NCI-H1092 treated with DMSO at 0.1 percent for 48 hours (cell line): ENCODE measurements at places on chromosomes 2 and 18.

GRCh38 chr2:195842932-195843331 lies 185.9 kb downstream of the SLC39A10 start:
- DNase-seq: no peak

DNA sequence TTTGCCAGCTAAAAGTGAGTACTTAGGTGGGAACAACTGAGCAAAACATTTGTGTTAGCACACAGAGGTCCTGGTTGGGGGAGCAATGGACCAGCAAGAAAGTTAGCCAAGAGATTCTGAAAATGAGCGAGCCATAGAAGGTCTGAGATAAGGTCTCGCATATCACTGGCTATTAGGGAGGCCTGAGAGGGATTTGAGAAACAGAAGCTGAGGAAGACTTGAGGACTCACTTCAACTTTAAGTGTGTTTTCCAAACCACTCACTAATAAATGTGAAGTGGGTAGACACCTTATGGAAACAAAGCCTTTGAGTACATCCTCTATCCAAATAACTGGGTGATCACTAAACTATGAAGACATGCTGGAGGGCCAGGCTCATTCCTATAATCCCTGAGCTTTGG lies 958.5 kb downstream of the DPP10 start:
- DNase-seq: no peak

DNA sequence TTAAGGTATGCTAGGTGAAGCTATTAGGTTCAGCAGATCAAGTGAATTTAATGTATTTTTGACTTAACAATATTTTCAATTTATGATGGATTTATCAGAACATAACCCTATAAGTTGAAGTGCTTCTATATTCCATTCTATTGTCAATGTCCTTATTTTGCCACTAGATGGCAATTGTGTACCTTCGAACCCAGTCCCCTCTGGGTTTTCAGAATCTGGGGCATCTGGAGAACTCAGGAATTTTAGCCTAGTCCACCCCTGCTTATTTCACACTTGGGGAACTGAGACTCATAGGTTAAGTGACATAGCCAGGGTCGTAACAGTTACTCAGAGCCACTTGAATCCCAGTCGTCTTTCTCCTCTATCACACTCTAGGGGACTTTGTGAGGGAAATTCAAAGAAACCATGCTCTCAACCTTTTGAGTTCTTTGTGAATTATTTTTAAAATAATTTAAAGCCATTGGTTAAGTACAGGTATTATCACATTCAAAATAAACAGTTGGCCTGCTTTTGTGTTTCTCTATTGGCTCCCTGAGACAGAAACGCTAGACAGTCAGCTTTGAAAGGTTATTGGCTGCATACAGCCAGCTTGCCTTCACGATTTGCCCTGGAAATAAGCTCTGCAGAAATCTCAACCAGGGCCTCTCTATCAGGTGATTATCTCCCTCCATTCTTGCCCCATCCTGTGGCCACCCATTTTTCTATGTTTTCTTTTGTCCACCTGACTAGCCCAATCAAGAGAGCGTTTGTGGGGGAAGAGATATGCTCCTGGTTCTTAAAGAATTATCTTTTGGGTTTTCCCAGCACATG lies 145.0 kb downstream of the TTC27 start:
- peak; percentile 36 for DNase-seq

GRCh38 chr2:60445684-60446179 lies 107.7 kb downstream of the BCL11A start:
- no peak for DNase-seq

- DNase-seq: no peak
Measured at GRCh38 chr2:77866661-77867060, 344.5 kb upstream of the LRRTM4 start.

DNA sequence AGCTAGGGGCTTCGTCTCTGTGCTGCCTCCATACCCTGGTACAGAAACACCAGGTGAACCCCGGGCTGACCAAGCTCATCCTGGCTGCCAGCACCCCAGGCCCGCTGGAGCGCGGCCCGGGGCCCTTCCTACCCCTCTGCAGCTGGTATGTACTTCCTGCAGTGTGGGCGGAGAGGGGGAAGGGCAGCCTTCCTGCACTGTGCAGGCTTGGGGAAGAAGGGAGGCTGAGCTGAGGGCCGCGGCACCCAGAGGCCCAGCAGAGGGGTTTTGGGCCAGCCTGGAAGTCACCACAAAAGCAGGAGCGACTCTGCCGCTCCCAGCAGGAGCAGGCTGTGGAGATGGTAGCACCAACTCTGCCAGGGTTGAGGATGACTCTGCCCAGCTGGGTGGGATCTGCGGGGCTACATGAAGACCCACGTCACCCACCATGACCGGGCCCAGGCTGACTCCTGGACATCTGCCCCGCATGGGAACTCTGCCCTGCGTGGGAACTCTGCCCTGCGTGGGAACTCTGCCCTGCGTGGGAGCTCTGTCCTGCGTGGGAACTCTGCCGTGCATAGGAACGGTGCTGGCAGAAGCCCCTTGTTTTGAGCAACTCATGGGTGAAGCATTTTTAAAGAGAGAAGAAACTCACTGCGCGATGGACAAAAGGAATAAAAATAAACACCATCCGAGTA lies 273.3 kb downstream of the NDUFA10 start:
- no peak for DNase-seq

DNA sequence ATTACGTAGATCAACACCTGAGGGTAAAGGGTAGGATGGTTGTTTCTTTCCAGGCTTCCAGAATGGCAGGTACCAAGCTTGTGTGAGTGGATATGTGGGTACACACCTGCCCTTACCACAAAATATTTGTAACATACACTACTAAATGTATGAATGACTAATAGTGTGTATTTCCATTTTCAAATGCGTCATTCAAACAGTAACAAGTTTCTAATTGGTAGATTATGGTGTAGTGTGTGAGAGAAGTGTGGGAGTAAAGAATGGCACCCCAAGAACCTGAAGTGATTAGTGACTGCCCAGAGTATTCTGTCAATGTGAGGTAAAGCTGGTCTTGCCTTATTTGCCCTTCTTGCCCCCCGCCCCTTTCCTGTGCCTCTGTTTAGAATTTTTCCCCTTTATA lies 21.1 kb downstream of the AGPS start:
- DNase-seq: no peak

DNA sequence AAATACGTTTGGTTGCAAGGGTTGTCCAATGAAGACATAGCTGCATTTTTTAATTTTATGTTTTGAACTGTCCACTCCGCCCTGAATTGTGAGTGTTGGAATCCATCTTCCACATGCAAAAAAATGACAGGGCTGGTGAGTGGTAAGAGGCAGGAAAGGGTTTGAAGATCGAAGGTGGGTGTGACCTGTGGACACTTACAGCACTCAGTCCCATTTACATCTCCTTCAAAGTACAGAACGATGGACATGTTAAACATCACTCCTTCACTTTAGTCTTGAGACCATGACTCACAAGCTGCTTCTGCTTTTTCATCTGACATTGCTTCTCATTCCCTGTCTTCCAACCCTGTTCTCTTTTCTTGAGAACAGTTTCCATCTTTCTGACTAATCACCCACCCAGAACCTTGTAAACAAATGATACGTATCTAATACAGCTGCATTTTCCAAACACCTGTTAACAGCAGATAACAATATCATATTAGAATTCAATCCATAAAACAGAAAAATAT lies 179.3 kb downstream of the ZNF516 start:
- DNase-seq: no peak

- DNase-seq: peak; percentile 69
Measured at GRCh38 chr2:230068651-230069055, at the start of gene SLC16A14. Gene SLC16A14, minus strand, starts transcription at chr2:230068924. Its CDS starts 9,572 bp downstream, at chr2:230059352.

DNA sequence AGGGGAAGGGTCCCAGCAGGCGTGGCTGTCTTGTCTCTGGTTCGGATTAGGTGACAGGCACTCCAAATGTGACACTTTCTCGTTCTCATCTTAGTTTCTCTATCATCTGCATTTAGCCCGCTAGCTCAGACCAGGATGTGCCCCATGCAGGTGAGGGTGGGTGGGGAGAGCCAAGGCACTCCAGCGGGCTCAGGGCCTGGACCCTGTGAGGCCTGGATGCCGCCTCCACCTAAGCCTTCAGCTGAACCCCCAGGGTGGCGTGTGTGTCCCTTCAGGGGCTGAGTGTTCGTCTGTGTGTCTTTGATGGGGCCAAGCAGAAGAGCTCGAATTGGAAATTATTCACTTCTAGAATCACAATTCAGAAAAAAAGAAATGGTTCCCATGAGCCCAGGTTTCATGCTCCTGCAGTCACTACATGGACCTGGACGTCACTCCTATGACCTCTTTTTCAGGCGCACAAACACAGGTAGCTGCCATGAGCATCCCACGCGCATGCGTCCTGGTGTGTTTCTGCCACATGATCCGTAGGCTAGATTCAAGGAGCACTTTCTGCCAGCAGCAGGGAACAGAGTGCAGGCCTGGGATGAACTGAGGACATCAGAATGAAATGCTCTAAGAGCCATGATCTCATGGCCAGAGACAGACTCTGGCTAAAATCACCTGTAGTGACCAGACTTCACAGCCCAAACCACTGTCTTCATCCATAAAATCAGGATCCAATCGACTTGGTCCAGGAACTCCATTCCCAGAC lies 25.8 kb downstream of the CIDEA start:
- no peak for DNase-seq

DNA sequence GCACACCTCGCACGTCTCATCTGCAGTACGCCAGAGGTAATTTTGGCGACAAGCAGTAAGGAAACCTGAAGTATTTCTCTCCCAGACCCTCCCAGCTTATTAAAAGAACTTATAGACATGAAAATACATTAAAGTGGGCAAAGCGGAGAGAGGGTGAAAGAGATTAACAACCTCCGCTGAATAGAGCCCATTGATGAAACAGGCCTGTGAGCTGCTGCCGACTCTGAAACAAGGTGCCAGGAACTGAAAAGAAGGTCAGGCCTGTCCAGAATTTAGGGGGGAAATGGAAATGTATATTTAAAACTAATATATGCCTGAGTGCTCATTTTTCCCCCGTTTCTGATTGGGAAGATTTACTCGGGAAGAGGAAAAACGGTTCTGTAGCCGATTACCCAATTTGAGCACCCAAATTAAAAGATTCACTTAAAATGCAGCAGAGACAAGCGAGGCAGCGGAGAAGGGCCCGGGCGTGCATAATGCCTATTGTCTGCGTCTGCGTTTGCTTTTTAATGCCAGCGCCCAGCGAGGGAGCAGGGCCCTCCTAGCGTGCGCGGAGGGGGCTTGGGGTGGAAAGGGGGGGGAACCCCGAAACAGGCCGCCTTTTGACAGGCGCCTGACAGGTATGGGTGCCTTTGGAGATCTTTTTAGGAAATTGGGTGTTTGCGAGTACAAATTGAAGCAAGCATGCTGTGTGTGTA lies 316.2 kb downstream of the GBX2 start:
- DNase-seq: no peak

DNA sequence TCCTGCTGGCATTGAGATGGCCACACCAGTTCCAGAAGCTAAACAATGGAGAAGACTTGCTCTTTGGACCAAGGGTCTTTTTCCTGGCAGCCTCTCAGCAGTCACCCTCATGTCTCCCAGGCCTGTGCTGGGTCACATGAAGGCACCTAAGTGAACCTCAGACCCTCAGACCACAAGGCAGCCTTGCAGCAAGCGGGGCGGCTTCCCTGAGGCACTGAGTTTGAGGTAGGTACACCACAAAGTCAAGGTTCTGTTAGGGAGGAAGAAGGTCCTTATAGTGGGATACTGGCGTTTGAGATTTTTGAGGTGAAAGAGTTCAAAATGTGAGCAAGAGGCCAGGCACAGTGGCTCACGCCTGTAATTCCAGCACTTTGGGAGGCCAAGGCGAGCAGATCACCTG lies 8.5 kb upstream of the PRELID3A start:
- DNase-seq: no peak

GRCh38 chr2:96816836-96817702 lies 1.0 kb downstream of the CNNM3 start:
- DNase-seq: peak; percentile 29

DNA sequence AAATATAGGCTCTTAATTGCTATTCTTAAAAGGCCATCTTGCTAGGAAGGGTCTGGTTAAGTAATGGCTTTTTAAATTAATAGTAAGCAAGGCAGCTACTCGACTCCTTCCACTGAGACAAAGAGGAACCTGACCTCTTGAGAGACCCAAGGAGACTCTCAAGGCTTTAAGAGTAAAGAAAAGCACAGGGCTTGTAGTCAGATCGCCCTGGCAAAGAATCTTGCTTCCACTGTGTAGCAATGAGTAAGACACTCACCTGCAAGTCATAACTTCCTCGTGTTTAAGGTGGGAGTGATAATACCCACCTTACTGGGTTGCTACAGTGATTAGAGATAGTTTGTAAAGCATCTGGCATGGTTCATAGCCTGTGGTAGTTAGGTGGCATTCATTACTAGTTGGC lies 274.5 kb downstream of the TSN start:
- DNase-seq: no peak

DNA sequence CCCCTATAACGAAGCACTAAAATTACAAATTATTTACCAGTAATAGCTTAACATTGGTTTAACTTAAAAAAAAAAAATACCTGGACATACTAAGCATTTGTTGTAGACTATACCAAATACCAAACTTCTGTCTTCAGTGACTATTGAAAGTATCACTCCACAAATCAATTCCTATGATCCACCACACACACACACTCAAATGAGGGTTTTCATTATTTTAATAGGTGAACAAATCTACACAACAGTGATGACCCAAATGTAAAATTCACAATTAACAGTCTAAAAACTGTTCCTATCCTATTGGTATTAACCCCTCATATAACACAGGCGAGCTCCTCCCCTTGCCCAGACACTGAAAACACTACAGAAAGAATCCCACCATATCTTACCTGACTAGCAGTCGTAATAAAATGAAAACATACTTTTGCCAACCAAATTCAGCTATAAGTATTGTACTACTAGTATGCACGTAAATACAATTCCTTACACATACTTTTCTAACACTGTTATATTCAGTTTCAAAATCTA lies 2.5 kb downstream of the SP3 start:
- DNase-seq: peak; percentile 0

DNA sequence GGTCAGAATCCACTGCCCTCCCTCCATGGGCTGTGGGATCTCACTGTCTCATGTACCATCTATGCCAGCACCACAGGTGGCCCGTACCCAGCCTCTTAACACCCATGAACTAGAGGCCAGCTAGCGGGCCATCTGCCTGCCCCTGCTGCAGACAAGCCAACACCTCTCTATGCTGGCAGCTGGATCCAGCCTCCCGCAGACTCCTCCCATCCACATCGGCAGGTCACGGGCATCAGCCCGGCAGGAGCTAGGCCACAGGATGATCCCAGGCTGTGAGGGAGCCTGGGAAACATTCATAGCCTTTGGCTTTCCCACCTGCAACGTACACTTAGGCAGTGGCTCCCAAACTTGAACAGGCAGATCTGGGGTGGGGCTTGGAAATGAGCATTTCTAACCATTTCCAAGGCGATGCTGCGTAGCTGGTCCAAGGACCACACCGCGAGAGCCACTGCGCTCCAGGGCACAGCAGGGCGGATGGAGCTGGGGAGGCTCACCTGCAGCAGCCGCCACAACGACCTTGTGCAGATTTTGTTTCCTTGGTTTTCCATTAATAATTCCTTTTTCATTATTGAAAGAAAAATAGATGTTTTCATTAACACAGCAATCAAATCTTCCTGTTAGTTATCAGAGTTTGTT lies 114.7 kb downstream of the KCNF1 start:
- no peak for DNase-seq

DNA sequence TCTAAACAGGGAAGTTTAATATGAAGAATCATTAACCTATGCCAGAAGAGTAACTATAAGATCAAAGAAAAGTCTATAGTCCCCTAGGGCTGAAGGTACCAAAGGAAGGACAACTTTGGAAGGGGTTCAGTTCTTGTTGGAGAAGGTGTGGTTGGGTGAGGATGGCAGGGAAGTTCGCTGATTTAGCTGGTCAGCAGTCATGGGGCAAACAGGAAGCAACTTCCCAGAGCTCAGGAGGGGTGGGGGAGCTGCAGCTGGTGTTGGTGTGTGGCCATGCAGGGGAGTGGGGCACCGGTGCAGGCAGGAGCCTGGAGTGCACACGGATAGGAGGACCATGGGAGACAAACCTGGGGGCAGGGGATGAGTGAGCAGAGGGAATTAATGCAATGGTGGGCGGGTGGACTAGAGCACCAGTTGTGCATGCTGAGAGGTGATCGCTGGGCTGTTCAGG lies 34.0 kb downstream of the FHOD3 start:
- no peak for DNase-seq
